GM23248 (cell line): ENCODE measurements at places on chromosomes 5 and 9. TPM values are rescaled to one million over a fixed set of nuclear protein-coding genes. Genes with fewer than 3 reads are reported as not detected.

DNA sequence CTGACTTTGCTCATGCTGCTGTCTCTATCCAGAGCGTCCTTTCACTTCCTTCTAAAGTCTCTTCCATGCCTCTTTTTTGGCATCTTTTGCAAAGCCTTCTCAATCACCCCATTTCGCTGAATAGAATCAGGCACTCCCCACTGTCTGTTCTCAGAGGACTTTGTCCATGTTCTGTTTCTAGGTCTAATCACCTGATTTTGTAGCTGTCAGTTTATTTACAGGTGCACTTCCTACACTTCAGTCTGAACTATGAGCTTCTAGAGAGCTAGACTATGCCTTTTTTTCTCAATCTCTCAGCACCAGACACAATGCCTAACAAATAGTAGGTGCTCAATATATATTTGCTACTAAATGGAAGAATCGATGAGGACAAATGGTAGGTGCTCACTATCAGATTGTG, 29.9 kb downstream of the TLR4 start:
- no peak for DNase-seq
- no peak overlapping the region for H3K4me3 ChIP-seq
- H3K27me3 ChIP-seq, result no peaks in the 10 kb centered on the region
- peak overlapping the region; percentile 43; the same call in 1 of the 2 replicates for H3K27ac ChIP-seq

DNA sequence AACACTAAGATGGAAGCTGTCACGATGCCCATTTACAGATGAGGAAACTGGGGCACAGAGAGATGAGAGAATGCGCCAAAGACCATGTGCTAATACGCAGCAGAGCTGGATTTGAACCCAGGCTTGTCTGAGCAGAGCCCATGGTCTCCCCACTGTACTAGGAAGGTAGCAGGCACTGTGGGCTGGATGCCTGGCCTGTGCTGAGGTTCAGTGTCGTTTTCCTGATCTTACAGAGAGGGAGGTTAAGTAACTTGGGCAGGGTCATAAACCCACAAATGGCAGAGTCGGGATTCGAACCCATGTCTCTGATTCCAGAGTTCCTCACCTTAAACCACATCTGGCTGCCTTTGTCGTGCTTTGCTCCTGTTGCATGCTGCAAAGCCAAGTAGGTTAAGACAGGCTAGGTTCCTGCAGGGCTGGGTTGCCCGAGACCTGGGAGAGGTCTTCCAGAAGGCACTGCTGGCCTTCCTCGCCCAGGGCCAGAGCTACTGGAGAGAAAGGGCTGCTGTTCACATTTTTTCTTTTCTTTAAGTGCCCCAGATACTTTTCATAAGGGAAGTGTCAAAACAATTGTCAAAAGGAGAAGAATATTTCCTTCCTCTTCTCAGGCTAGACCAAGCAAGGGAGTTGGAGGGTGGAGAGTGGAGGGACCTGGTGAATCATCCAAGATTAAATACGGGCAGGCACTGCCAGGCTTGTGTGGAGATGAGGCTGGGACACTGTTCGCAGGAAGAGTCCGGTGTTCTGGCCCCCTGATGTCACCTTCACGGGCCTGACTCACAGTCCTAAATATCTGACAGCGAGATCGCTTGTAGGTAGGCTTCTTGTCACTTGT, 3.2 kb downstream of the NEK6 start:
- peak overlapping the region; percentile 60 for H3K4me3 ChIP-seq
- H3K27ac ChIP-seq, result peak overlapping the region; percentile 98
- H3K4me1 ChIP-seq, result peaks cover 61% of the 10 kb centered on the region
- H3K36me3 ChIP-seq, result no peaks in the 10 kb centered on the region
- DNase-seq, result peak; percentile 90

DNA sequence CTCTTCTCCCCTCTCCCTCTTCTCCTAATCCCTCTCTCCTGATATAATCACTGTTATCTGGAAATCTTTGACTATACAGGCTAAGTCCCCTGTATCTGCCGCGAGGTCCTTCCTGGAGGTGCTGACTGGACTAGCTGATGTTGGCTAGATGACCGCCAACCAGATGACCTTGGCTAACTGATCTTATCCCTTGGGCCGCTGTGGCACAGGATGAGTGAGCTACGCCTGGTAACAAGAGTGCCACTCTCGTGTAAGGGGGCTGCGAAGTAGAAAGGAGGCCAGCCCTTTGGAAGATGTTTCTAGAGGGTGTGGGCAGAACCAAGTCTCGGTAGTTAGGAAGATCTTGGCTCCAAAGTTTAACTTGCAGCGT, 345 bp upstream of the PRRC1 start:
- H3K27me3 ChIP-seq, result no peaks in the 10 kb centered on the region; the same call in 1 of the 2 replicates
- no peak for DNase-seq
- H3K36me3 ChIP-seq, result peaks cover 27% of the 10 kb centered on the region
- H3K27ac ChIP-seq, result peak overlapping the region; percentile 96

GRCh38 chr5:59467969-59468368, 425.6 kb downstream of the PDE4D start:
- no peak overlapping the region for H3K4me3 ChIP-seq
- no peaks in the 10 kb centered on the region for H3K27me3 ChIP-seq
- H3K27ac ChIP-seq, result no peak overlapping the region
- no peaks in the 10 kb centered on the region for H3K36me3 ChIP-seq

DNA sequence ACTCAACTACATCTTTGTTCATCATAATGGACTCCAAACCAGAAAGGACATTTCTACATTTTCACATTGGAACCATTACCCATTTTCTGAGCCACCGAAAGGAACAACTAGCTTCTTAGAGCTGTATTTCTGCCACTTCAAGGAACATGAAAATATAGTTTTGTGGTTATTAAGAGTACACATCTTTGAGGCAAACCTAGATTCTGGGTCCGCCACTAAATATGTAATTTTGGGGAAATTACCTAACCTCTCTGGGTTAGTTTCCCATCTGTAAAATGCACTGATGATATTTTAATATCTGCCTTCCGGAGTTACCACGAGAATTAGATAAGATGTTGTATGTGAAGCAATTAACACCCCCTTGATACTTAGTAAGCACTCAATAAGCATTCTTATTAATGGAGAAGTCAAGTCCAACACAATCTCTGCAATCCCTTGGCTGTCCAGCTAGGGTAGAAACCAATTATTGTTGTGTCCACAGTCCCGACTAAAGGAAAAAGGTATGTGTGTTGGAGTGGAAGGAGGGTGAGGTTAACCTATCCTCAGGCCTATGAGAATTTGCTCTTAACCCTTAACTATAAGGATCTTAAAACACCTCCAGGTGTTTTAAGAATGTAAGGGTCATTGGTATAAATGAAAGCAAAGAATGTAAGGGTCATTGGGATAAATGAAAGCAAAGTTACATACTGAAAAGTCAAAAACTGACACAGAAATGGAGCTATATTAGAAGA, 94.0 kb upstream of the PTGER4 start:
- no peak for DNase-seq
- no peak overlapping the region for H3K4me3 ChIP-seq
- H3K27me3 ChIP-seq, result no peaks in the 10 kb centered on the region
- no peaks in the 10 kb centered on the region for H3K4me1 ChIP-seq

DNA sequence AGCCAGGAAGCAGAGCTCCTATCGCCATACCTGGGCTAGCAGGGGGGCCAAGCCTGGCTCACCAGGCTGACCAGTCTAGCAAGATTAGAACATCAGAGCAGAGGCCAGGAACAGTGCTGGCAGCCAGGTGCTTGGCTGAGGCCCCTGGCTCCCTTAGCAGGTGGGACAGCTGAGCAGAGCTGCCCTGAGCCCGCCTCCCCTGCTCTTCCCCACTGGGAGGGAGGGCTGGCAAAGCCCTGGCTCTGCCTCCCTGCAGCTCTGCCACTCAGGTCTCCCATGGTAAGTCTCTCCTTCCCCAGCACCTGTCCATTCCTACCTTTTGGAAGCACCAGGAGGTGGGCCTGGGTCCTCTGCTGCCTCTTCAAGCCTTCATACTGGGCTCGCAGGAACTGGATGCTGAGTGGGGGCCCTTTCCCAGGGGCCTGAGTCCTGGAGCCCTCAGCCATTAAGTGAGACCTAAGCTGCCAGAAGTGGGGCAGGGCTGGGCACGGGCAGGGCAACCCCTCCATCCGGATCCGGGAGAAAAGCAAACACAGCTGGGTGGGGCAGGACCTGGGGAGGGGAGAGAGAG, 803 bp downstream of the C9orf152 start:
- no peak overlapping the region for H3K4me3 ChIP-seq
- H3K27me3 ChIP-seq, result no peaks in the 10 kb centered on the region; the same call in 1 of the 2 replicates
- H3K4me1 ChIP-seq, result no peaks in the 10 kb centered on the region
- no peak for DNase-seq
- H3K36me3 ChIP-seq, result no peaks in the 10 kb centered on the region

The OR13C5 gene
- total RNA-seq, result not detected in 2 replicates

The SNCAIP gene
- total RNA-seq, result 2.4 and 4.0 TPM in 2 replicates

The GLRA1 gene
- not detected in 2 replicates for total RNA-seq

The GABRA1 gene
- not detected in 2 replicates for total RNA-seq

The ZNF622 gene
- total RNA-seq, result 50.7 and 58.1 TPM in 2 replicates
